Thymus (tissue), 14 donors: ENCODE measurements at places on chromosomes 2 and 18.

- DNase-seq, result no peak
These were observed 7.5 kb upstream of the SCLY start for GRCh38 chr2:238053191-238053776.

- DNase-seq, result no peak
These were observed 143.0 kb downstream of the TANC1 start for GRCh38 chr2:159111346-159111927.

- no peak for DNase-seq
These were observed 284.7 kb downstream of the ALPK2 start for GRCh38 chr18:58344080-58344670.

- no peak for DNase-seq
These were observed 150.9 kb upstream of the NABP1 start for GRCh38 chr2:191526953-191527556.

DNA sequence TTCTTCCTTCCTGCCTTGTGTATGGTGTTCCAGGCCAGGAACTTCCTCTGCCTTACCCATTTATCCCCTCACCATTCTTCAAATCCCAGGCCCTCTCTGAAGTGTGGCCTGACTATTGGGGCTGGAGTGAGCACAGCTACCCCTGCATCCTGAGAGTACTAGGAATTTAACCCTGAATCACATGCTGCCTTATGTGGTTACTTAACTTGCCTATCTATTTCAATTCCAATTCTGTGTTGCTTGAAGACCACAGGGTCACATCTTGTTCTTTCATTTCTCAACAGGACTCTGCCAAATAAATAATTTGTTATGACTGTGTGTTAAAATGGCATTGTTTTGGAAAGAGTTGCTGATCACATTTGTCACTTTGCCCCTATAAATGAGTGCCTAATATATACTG, 108.6 kb downstream of the CERS6 start:
- no peak for DNase-seq

- no peak for DNase-seq
These were observed 2.6 kb upstream of the KCNE4 start for GRCh38 chr2:223049356-223049755.

- DNase-seq, result no peak
These were observed 58.2 kb upstream of the ACSL3 start for GRCh38 chr2:222802514-222803196.

DNA sequence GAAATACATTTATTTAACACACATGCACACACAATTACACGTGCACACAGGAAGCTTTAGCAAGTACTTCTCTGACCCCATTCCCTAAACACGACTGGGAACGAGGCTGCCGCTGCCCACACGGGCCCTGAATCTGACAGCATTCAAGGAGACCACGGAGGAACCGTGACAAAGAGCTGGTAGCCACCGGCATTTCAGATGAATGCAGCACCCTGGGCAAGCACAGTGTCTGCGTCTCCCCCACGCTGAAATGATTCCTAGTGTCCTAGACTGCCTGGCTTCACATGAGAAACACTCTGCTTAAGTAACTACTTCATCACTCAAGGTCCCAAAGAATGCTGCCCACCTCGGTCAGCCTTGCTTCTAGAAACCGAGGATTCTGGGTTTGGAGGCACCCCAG, 95.0 kb downstream of the HDAC4 start:
- no peak for DNase-seq

GRCh38 chr2:29753671-29754444, 167.5 kb downstream of the ALK start:
- DNase-seq, result no peak

DNA sequence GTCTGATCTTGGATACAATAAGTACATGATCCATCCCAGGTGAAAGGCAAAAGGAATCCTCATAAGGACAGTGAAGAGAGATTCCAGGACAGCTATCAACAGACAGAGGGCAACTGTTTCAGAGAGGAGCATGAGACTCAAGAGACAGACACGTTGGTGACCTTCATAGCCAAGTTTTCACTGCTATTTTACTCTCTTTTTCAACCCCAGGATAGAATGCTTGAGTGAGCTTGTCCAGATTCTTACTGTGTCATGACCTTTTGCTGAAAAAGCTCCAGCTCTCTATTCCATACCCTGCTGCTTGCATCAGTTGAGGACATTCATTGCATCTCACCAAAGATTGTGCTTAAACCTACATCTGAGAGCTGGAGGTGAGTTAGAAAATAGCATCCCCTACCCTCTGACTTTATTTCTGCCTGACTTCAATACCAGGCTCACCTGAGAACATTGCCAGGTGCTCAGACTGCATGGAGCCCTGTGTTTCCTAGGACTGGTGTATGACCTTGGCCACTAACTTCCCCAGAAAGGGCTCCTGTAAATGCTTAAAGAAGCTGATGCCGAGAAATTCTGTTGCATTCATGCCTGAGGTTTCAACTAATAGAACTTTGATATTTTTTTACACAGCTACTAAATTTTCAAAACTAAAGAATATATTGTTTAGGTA, 70.4 kb upstream of the TMEM17 start:
- DNase-seq, result no peak

DNA sequence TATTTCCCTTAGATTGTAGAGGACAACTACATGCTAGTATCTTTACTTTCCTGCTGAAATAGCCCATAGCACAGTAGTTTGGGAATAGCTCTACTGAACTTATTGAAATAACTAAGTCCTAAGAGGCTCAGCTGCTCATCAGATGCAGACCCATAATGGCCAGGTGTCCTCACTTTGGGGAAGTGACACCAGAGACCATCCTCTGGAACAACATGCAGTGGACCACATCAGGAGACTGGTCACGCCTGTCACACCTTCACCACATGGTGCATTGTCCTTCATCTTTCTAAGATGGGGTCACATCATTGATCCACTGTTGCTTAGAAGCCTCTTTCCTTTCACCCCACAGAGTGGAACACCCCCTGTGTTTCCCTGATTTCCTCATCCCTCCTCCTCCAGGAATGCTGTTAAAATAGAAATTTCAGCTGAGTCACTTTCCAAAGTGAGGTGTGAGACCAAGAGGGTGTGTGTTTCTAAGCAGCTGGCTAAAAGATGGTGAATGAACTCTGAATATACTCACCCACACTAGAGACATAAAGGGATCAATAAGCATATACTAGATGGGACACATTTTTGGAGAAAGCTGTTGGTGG, 215.2 kb upstream of the LRRTM1 start:
- no peak for DNase-seq

DNA sequence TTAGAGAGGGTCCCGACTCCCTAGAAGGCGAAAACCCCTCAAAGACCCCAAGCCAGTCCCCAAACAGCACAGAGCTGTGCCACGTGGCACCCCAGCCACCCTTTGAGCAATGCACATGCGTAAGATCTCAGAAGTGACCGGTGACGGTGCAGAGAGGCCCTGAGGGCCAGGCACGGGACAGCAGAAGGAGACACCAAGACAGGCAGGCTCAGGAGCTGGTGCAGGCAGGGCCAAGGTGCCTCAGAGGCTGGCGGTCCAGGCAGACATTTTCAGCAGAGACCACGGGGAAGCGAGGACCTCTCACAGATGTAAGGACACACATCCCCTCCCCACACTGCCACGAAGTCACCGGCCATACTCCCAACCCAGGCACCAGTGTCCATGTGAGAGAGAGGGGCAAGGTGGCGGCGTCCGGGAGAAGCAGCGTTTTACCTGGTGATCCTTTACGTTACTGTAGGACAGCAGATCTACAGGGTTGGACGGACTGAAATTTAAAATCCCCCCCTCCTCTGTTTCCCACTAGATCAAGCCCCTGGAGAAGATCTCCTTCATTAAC, 2.0 kb upstream of the RAB17 start:
- no peak for DNase-seq

GRCh38 chr2:145220496-145220895, 700.6 kb upstream of the ZEB2 start:
- DNase-seq, result no peak

- DNase-seq, result no peak
These were observed 46.4 kb upstream of the NARS1 start for GRCh38 chr18:57668021-57668420.

GRCh38 chr2:1743396-1744150, 742 bp downstream of the PXDN start:
- DNase-seq, result no peak

GRCh38 chr2:132640116-132640515, 29.9 kb downstream of the LYPD1 start:
- DNase-seq, result no peak

DNA sequence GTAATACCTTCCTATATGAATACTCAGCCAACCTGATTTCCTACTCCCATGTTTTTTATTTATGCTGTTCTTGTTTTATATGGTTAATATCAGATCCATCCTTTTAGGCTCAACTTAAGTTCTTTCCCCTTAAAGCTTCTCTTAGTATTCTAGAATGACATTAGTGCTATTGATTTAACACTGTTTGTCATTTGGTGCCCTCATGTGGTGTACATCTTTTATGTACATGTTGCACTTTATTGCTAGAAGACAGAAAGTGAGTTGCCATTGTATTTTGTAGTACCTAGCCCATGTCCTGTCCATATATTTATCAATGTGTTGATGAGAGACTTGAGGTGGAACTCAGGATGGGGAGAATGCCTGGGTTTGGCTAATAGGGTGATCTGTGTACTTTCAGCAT, 2.5 kb downstream of the HTRA2 start:
- no peak for DNase-seq

- DNase-seq, result no peak
These were observed 110.0 kb downstream of the HDAC4 start for GRCh38 chr2:239290618-239291474.

- peak; percentile 3 for DNase-seq
These were observed 118.2 kb upstream of the IL1R2 start for GRCh38 chr2:101873543-101873942.

DNA sequence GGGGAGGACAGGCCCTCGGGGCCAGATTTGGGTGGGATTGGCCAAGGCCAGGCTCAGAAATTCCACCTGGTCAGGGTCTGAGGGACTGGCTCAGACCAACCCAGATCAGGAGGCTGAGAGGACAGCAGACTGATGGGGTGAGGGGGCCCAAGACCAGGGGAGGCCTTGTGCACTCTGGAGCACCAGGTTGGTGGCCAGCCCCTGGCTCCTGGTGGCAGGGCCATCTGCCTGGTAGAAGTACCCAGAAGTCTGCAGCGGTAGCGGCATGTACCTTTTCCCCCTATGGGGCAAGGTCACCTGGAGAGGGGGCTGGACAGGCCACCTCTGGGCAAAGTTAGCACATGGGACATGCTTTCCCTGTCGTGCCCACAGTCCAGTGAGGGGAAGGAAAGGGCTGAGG, 21.2 kb upstream of the ODC1 start:
- DNase-seq, result no peak

GRCh38 chr2:159557437-159558034, 58.8 kb downstream of the BAZ2B start:
- DNase-seq, result no peak

GRCh38 chr2:233532971-233533370, 33.6 kb downstream of the USP40 start:
- DNase-seq, result no peak

GRCh38 chr2:165927353-165927752, 26.2 kb downstream of the TTC21B start:
- no peak for DNase-seq

- DNase-seq, result no peak
These were observed 13.1 kb upstream of the MLPH start for GRCh38 chr2:237473878-237474441.

- DNase-seq, result no peak
These were observed 47.5 kb upstream of the RTN4 start for GRCh38 chr2:55097461-55098410.

GRCh38 chr18:49061239-49061990, 110.7 kb upstream of the SMAD7 start:
- no peak for DNase-seq
